ENCODE measurements at places on chromosomes 11 and 22.
A peak's percentile ranks its signal among the peaks of the same experiment; 100 is the strongest.

DNA sequence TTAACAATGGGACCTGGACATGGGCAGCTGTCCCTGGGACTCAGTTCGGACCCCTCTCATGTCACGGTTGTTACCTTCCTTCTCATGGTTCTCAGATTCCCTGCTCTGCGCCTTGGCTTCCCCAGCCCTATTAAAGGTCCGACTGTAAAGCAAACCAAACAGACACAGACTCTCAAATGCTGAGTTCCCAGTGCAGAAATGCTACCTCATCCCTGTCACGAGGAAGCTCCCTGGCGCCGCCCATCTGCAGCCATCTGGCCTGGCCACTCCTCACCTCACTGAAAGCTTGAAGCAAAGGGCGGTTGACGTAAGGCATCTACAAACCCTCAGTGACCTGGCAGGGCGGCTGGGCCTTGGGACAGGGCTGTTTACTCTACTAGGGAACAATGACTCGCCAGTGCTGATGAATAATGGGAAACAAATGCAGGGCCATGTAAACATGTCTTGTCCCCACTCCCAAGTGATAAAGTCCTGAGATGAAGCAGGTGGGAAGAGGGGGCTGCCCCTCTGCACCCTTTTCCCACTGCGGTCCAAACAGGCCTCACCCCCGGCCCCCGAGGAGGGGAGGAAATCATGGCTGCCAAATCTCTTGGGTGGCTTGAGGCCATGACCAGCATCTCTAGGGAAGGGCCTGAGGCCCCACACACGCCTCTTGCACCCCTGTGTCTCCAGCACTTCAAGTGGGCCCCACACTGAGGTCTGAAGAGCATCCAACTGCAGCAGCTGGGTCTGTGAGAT is 49.3 kb downstream of the SCUBE1 start:
- no peak for DNase-seq

GRCh38 chr22:32846780-32847491 is 45.4 kb downstream of the TIMP3 start:
- no peak for DNase-seq

- DNase-seq = no peak
Observed at GRCh38 chr11:5339771-5340322, 3.5 kb downstream of the OR51B5 start.

DNA sequence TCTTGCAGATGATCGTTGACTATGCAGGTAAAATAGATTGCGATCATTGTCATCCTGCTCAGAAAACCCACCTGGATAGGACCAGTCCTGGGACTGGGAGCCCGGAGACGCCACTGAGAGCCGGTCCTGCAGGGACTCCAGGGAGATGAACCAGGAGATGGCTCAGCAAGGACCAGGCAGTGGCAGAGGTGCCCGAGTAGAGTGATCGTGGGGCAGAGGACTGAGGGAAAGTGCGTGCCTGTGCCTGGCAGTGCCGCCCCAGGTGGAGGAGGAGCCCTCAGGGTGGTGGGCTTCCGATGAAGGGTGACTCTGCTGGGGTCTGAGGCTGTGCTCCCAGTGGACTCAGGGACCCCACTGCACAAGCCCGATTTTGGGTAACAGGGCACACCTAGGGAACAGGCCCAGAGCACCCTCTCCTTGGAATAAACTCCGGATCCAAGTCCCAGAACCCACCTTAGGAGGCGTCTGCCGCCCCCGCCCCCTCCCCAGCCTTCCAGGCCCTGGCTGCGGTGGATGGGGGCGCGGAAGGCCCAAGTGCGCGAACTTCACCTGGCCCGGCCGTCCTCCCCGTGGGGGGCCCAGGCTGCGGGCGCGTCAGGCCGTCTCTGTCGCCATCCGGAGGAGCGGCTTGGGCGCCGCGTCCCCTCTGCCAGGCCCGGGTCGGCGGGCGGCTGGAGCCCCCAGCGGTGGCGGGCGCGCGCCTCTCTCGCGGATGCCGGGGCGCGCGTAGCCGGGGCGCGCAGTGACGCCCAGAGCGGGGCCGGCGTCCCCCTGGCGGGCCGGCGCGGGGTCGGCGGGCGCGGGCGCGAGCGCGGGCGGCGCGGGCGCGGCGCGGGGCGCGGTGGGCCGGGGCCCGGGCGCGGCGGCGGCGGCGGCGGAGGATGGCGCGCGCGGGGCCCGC is 1338.8 kb downstream of the BRD1 start:
- peak; percentile 29 for DNase-seq

GRCh38 chr11:35836205-35836604 is 107.7 kb upstream of the LDLRAD3 start:
- DNase-seq = no peak

DNA sequence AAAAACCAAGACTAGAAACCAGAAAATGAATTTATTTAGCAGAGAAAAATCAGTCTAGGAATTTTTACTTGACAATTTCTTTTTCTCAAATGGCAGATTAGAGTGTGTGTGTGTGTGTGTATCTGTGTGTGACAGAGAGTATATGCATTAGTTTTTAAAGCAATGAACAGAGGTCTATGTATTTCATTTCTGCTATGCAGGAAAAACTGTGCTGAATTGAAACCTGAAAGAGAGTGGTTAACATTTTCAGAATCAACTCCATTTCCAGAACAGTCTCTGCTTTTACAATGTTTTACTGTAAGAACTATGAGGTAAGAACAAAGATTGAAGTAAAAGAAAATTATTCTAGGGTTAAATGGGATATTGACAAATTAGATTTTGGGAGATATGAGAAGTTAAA is 114.8 kb downstream of the GRM5 start:
- DNase-seq = no peak

DNA sequence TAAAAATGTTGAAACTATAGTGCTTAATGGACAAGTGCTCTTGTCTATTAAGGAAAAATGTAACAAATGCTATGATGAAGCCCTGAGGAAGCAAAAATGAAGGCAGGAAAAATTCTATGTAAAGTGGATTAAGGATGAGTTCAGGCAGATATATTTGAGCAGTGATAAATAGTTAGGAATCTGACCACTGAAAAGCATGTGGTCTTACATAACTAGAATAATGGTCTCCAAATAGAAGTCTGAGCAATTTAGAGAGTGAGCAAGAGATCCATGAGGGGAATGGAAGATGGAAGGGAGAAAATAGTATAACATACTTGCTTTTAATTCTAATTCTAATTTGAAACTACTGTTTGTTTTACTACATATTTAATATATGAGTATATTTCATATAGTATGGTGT is 510.6 kb upstream of the ARHGAP42 start:
- no peak for DNase-seq

DNA sequence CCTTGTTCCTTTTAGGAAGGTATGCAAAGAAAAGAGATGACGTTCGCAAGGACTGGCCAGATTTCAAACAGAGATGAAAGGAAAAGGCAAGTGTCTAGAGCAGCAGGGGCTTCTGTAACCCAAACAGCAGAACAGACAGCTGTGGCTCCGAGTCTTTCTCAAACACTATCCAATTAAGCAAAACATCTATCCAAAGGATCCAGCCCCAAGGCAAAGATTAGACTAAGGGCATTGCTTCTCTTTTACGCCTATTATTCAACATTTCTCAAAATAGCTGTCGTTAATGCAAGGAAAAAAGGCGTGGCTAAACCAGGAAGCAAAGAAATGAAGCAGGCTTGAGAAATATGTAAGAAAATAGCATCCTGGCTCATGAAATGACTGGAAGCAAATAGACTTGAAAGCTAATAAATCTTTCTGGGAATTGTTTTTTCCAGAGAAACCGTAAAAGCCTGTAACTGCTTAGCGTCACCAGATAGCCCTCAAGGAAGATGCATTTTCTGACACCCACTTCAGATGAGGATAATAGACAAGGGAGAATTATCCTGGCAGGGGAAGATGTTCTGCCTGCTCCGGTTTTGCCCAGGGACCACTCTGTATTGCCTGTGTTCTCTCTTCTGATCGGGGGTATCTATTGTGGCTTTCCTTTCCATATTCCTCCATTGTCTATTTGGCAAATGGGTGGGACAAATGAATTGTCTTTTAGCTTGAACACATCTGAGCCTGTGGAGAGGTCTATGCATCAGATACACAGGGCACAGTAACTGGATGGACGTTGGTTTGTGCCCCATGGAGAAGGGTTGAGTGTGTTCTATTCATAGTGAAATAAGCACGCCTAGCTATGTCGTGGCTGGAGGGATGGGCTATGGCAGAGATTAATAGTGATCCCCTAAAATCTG is 20.2 kb downstream of the C11orf96 start:
- peak; percentile 43 for DNase-seq

DNA sequence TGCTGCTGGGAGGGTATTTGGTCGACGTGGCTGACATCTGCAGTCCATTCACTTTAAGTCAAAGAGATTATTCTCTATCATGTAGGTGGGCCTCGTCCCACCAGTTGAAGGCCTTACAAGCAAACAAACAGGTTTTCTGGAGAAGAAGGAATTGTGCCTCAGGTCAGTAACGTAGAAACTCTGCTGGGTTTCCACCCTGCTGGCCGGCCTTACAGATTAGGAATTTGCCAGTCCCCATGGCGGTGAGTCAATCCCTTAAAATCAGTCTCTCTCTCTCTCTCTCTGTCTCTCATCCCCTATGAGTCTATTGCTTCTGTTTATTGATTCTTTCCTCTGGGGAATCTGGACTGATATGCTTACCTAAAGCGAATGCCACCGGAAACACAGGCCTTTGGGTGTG is 75.4 kb upstream of the FGF3 start:
- DNase-seq = no peak

GRCh38 chr11:114416441-114416961 is 16.0 kb downstream of the RBM7 start:
- peak; percentile 76 for DNase-seq

- DNase-seq = no peak
Observed at GRCh38 chr11:62554387-62555167, 8.0 kb upstream of the AHNAK start.

DNA sequence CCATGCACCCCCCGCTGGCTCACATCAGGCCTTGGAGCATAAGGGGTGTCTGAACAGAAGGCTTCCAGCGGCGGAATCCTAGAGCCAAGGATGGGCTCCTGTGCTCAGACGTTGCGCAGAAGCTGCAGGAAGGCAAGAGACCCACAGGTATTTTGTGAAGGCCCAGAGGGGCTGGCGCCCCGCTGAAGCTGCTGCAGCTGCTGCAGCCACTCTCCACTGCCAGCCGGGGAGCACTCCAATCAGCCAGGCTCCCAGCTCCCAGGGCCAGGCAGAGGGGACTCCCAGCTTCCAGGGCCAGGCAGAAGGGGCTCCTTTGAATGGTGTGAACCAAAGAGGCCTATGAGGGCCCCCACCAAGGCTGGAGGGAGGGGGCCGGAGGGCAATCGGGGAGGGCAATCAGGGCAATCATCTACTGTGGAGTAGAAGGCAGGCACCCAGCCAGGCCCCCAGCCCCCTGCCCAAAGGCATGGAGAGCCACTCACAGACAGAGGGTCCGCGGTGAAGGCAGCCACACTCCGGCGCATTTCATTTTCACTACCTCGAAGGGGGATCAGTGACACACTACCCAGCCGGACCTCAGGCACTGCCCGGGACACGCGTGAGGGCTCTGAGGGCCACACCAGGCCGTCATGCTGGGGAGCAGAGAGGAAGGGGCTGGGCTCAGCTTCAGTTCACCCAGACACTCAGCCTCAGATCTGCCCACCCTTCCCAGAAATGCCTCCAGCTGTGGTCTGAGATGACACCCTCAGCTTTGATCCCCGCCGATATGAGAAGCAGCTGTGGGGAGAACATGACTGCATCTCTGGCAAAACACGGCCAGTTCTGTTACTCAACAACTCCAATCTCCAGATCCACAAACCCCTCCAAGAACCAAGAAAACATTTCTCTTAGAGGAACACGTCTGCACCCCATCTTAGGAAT is 11.6 kb upstream of the PDE2A start:
- DNase-seq = peak; percentile 75

DNA sequence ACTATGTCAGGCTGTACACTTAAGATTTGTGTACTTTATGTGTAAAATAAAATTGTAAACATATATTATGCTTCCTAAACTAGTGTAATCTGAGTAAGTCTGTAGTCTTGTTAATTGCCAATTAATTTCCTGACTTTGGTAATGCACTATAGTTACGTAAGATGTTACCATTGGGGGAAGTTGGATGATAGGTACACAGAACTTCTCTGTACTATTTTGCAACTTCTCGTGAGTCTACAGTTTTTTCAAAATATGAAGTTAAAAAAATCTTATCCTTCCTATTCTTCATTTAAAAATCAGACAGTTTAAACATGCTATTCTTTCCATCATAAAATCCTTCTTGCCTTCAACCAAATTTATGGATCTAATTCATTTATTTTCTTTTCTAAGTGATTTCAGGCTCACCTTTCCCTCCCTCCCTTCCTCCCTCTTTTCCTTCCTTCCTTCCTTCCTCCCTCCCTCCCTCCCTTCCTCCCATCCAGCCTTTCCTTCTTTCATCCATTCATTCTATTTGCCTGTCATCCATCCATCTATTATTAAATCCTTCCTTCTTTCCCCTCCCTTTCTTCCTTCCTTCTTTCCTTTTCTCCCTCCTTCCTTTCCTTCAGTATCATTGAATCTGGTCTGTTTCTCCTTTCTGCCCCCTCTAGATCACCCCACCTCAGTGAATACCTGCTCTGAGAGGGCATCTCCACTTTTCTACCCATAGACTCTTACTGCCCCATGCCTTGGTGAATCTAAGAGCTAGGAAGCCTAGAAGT is 22.1 kb upstream of the ASCC2 start:
- DNase-seq = no peak

DNA sequence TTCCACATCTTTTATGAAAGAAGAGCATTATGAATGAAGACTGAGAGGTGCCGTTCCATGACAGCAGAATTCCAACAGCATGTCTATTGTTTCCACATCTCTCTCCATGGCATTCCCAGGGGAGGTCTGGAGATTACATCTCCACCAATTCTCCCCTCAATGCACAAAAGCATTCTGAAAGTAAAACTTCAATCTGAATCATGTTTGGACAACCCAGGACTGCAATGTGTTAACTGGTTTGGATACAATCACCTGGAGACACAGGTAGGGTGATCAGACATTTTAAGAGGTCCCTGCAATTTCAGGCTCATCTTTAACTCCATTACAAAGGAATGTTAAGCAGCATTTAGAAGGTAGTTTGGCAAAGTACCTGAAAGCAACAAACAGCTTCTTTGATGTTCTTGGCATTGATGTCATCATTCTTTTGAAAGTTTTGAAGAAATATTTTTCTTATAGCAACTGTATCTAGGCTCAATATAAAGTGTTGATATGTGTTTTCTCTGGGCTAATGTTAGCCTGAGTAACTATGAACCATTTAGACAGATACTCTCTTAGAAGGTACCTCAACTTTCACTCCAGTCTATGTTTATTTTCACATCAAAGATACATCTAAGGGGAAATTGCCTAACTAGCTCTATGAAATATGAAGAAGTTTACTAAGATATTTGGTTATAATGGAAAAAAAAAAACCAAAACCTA is 181.4 kb upstream of the MTMR2 start:
- peak; percentile 70 for DNase-seq

GRCh38 chr22:37171662-37172061 is 16.4 kb downstream of the C1QTNF6 start:
- DNase-seq = no peak

DNA sequence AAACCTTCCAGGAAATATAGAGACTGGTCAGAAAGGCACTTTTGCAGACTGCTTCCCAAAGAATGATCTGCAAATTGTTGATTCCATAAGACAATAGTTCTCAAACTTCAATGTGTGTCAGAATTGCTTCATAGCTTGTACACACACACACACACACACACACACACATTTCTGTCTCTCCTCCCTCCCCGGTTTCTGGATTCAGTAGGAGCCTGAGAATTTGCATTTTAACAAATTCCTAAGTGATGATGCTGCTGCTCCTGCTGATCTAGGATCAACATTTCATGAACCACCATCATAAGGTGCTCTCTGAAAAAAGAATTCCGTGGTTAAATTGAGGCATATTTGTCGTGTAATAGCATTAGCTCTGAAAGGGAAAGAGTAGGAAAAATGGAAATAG is 35.3 kb upstream of the FZD4 start:
- peak; percentile 74 for DNase-seq

GRCh38 chr22:48955351-48956311 is 872.0 kb downstream of the BRD1 start:
- no peak for DNase-seq

Measured in fibroblast of skin of abdomen (primary cell).